ENCODE measurements at places on chromosomes 6 and 20.

DNA sequence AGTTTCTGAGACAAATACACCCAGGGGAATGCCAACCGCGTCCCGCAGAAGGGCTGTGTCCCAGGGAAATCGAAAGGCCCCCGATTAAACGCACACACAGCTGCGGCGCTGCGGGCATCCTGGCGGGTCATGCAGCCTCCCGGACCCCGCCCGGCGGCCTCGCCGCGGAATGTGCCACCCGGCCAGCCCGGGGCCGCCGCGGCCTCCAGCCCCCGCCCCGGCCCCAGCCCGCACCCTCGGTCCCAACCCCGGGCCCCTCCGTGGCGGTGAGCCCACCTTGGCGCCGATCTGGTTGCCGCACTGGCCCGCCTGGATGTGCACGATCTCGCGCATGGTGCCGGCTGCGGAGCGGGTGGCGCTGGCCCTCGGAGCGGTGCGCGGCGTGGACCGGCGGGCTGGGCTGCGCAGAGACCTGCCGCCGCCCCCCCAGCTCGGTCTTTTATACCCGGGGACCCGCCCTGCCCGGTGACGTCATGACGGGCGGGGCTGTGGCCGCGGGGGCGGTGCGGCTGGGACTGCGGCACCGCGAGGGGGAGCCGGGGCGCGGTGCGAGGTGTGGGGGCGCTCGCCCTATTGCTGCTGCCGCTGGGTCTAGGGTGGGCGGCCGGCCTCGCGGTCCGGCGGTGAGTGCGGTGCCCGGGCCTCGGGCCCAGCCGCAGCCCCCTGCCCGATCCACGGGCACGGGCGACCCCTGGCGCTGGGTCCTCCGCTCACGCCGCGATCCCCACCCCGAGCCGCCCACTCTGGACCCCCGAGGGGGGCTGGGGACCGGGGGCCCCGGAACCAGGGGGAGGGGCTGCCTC lies at the start of gene TUBB2A:
TUBB2A (minus strand) TSS at position 414 of the 803 bp plus-strand sequence; CDS start at position 333, 81 bp downstream.
- peak; percentile 83 for DNase-seq

- DNase-seq = peak; percentile 9
These were observed at the start of gene CST3 for GRCh38 chr20:23637282-23638221. Gene CST3 (minus strand): TSS chr20:23637955. CDS start chr20:23637862, 93 bp downstream.

DNA sequence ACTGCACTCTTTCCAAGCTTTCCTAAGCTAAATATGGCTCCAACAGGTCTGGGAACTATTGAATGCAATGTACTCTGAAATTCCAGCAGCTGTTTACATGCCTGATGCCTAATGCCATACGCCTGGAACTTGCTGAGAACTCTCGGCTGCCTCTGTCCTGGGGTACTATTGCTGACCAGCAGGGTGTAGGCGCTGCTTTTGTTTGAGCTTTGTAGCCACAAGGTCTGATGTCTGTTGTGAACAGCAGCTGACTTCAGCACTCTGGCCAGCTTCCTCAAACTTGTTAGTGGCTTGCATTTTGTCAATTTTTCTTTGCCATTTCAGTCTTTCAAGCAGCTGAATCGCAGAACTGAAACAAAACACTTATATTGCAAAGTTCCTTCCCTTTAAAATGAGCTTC lies 26.7 kb downstream of the SAYSD1 start:
- DNase-seq = no peak

GRCh38 chr20:4956200-4956810 lies 45.0 kb downstream of the SLC23A2 start:
- peak; percentile 66 for DNase-seq

DNA sequence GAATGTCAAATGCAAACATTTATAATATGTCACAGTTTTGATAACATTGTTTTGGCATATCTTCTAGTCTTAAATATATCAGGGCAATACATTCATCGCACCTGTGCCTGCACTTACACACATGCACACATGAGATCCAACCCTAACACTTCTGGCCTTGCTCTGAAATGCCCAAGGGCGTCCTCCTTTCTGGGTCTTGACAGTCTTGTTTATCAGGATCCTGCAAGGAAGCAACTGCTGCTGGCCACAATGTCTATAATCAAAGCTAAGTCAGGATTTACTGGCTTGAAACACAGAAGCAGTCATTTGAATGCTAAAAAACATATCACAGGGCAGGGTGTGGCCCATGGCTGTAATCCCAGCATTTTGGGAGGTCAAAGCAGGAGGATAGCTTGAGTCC lies 32.9 kb upstream of the FAM50B start:
- DNase-seq = no peak

DNA sequence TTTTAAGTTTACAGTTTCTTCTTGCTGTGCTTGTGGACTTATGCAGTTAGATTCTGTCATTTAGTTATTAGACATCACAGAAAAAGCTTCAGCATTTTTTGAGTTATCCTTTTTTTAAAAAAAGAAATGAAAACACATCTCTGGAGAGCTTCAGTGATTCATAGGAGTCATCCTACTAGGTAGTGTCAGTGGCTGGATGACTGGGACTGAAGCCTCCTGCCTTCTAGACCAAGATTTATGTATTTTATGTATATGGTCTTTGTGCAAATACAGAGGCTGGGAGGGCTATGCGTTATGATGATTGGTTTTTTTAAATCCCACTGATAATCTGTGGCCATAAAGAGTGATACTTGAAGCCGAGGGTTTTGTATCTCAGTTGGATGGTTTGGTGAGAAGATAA lies 125.9 kb upstream of the JAG1 start:
- no peak for DNase-seq

Data from CD4-positive, alpha-beta T cell treated with Interleukin-4 for 4 hours (primary cell).